Fibroblast of lung (primary cell): ENCODE measurements at places on chromosomes 12 and 14. TPM values are rescaled to one million over a fixed set of nuclear protein-coding genes. Genes with fewer than 3 reads are reported as not detected.

The ESRRB gene
- total RNA-seq = not detected in 2 replicates

The FSCB gene
- not detected in 2 replicates for total RNA-seq

The CHFR gene
- 21.6 and 28.2 TPM in 2 replicates for total RNA-seq

The C3AR1 gene
- 0.17 TPM in 1 of 2 replicates, not detected in the other for total RNA-seq

The KLHL33 gene
- total RNA-seq = 0.26 and 1.5 TPM in 2 replicates

The TRPV4 gene
- 0.51 and 0.66 TPM in 2 replicates for total RNA-seq

The ARHGEF25 gene
- total RNA-seq = 34.4 and 40.0 TPM in 2 replicates

The FBLN5 gene
- total RNA-seq = 13.4 and 33.4 TPM in 2 replicates

The STYK1 gene
- under 0.01 TPM in 1 of 2 replicates, not detected in the other for total RNA-seq

The CLEC6A gene
- not detected in 2 replicates for total RNA-seq
